Spinal cord (tissue), 10 donors: ENCODE measurements at places on chromosomes 5 and 9. TPM values are rescaled to one million over a fixed set of nuclear protein-coding genes. Genes with fewer than 3 reads are reported as not detected.

CHMP5 gene
- 130 TPM for polyA plus RNA-seq

WASHC1 gene
- polyA plus RNA-seq, result 15.7 TPM

DNA sequence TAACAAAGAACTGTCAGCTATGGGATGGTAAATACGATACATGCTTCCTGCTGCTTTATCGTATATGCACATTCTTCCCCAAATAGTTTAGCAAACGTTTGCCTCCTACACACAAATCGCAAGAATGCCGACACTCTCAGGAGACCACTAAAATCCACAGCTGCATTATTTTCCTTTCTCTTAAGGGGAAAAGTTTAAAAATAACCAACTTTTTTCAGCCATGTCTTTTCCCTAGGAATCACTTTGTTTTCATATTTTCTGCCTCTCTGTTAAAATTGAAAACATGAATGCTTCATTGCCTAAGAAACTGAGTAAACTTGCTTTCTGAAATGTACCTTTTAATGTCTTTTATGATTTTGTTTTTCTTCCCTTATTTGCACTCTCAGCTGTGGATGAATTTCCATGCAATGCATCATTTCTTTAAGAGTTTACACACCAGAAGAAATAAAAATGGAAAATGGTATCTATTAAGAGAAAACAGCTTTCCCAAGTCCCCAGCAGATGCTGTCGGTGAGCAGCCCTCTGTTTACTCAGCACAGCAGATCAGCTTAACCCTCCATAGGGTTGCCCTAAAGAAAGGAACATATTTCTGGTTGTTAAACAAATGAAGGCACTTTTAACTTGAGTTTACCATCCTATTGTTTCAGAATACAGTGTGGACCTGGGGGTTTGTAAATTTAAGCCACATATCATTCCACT lies 66.2 kb downstream of the IZUMO3 start:
- no peak for DNase-seq
- no peaks in the 10 kb centered on the region for H3K4me1 ChIP-seq
- no peaks in the 10 kb centered on the region for H3K27me3 ChIP-seq
- H3K4me3 ChIP-seq, result no peak overlapping the region
- H3K36me3 ChIP-seq, result no peaks in the 10 kb centered on the region

DNA sequence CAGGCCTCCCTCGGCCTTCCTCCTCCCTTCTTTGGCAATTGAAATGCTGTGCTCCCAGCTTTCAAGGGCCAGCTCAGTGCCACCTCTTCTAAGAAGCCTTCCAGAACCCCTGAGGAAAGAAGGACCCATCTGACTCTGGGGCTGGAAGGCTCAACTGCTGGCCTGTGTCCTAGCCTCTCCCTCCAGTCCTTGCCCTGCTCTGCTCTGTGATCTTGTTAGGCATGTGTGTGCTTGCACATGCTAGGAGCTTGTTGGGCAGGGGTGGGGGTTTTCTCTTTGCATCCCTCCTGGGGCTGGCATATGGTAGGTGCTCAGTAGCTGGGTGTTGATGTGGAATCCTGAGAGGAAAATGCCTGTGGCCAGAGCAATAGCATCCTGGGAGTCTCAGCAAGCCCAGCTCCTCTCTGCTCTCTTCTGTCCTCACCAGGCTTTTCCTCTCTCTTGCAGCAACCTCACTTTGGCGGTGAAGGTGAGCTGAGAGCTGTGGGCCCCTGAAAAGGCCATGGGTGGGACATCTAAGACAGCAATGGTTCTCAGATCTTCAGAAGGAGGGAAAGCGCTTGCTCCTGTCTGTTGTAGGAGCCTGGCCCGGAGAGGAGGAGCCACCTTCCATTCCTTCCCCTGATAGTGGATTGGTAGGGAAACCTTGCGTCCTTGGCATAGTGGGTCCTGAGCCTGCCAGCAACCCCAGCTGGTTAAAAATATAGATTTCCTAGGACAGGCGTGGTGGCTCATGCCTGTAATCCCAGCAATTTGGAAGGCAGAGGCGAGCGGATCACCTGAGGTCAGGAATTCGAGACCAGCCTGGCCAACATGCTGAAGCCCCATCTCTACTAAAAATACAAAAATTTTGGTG lies 9.9 kb downstream of the DOLK start:
- H3K36me3 ChIP-seq, result peaks cover 18% of the 10 kb centered on the region
- no peaks in the 10 kb centered on the region for H3K27me3 ChIP-seq
- no peak overlapping the region for H3K4me3 ChIP-seq
- DNase-seq, result no peak

- H3K27ac ChIP-seq, result no peak overlapping the region
- H3K36me3 ChIP-seq, result no peaks in the 10 kb centered on the region
- DNase-seq, result no peak
- H3K27me3 ChIP-seq, result no peaks in the 10 kb centered on the region
- no peak overlapping the region for H3K4me3 ChIP-seq
- peaks cover 3% of the 10 kb centered on the region for H3K4me1 ChIP-seq
Measured at GRCh38 chr5:56686337-56687195, 128.8 kb upstream of the MAP3K1 start.

GRCh38 chr5:152532714-152533113 lies 127.6 kb upstream of the NMUR2 start:
- H3K27ac ChIP-seq, result no peak overlapping the region
- H3K27me3 ChIP-seq, result no peaks in the 10 kb centered on the region
- no peaks in the 10 kb centered on the region for H3K36me3 ChIP-seq
- H3K4me1 ChIP-seq, result no peaks in the 10 kb centered on the region

- no peaks in the 10 kb centered on the region for H3K36me3 ChIP-seq
- H3K4me3 ChIP-seq, result no peak overlapping the region
Measured at GRCh38 chr5:124365361-124365801, 381.1 kb downstream of the ZNF608 start.
